ENCODE measurements at places on chromosomes 7 and 10.

GRCh38 chr7:8125680-8126444, 136.1 kb downstream of the ICA1 start:
- DNase-seq = peak; percentile 67

- no peak for DNase-seq
Measured at GRCh38 chr7:77913977-77914607, 115.5 kb downstream of the PHTF2 start.

- no peak for DNase-seq
Measured at GRCh38 chr10:28215930-28216329, 86.9 kb downstream of the MPP7 start.

- no peak for DNase-seq
Measured at GRCh38 chr7:34675749-34676374, 17.8 kb downstream of the NPSR1 start.

DNA sequence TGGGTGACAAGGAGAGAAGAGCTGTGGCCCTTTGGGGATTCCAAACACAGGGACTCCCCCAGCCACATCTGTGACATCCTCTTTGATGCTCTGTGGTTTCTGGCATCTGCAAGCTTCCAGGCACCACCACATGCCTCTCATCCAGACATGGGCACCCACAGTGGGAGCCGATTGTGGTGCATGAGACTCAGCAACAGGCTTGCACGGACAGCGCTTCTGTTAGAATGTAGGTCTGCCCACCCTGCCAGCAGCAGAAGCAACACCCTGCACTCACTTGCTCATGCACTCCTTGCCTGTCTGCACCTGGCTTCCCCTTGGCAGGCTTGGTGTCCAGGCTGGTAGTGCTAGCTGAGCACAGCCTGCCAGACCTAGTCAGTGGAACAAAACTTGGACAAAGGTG, 735.0 kb upstream of the ZWINT start:
- peak; percentile 56 for DNase-seq

- DNase-seq = no peak
Measured at GRCh38 chr10:8438603-8439002, 384.1 kb downstream of the GATA3 start.

DNA sequence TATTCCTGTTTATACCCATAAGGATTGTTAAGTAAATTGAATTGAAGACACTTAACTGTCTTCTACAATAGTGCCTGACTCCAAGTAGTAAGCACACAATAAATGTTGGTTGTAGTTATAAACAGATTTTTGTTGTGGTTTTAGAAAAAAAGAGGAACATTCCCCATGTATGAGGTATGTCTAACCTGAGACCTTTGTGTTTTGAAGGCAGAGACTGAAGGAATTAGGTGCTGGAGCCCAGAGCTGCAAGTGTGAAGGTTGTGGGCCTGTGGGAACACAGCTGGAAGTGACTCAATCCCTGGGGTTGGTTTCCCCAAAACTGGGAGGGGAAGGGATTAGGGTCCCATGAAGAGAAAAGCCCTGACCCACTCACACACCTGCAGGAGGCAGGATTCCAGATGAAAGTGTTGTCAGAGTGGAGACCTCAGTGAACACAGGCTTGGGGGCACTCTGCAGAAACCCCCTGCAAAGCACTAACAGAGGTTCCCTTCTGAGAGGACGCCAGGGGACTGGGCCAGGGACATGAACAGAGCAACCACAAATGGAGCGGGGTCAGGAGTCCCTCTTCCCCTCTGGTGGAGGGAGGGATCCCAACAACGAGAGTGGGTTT, 265.1 kb upstream of the KLF14 start:
- DNase-seq = no peak

GRCh38 chr10:88467835-88468485, 115.2 kb downstream of the RNLS start:
- no peak for DNase-seq

DNA sequence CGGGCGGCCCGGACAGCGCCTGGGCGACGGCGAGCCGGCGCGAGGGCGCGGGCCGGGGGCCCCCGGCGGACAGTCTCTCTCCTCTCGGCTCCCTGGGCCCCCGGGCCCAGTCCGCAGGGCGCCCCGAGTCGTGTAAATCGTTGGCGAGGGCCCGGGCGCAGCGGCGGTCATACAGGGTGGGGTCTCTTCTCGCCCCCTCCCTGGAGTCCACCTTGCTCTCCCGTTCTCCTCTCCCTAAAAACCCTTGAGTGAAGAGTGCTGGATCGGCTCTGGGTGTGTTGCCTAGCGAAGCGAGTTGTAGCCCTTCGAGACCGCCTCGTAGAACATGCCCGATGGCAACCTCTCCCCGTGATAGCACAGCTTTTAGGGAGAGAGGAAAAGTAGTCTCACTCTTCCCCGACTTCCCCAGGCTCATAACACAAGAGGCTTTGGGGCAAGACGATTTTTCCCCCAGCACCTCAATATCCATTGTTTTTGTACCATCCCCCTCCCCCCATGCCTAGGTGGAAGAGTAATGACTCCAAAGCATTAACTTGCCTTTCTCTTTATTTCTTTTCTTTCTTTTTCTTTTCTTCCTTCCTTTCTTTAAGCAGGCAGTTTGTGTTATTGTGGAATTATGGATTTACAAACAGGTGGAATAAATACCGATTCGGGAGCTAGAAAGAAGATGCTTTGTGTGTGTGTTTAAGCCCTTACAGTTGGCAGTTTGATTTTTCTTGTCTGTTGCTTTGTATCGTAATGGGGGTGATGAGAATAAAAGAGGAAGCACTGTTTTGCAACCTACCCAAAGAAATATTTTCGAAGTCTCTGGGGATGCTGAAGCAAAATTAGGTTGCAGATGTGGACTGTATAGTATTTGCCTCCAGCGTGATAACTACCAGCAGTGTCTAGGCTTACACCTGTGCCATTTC, 822 bp downstream of the SHOC2 start:
- peak; percentile 75 for DNase-seq

DNA sequence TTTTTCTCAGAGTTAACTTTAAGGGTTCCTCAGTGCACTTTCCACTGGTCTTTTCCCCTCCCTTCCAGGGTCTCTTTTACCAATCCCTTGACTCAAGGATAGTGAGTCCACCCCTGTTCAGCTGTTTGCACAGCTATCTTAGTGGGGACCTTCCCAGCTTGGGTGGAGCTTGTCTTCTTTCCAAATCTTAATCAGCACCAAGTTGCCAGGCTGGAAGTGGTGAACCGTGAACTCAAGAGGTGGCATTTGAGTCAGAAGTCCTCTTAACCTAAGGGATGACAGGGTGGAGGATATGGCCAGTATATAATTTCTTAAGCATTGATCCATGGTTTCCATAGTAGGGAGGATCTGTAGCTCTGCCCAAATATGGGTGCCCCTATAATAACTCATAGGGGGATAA, 25.0 kb downstream of the MAPK8 start:
- DNase-seq = no peak
